ENCODE measurements at places on chromosomes 13 and 19.

DNA sequence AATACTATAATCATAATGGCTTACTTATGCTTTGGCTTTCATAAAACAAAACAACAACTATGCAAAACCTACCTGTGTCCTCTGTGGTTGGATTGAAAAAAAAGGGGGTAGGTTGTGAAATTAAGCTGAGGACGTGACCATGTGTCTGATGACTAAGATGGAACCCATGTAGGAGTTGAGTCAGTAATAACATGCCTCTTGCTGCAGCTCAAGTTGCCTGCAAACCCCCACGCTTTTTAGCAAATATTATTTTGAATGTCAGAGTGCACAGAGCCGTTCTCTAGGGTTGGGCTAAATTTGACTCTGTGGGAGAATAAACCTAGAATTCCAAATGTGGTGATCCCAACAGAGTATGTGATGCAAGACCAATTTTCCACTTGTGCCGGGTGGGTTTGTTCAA lies 209.3 kb downstream of the KCNRG start:
- peak; percentile 88 for DNase-seq

DNA sequence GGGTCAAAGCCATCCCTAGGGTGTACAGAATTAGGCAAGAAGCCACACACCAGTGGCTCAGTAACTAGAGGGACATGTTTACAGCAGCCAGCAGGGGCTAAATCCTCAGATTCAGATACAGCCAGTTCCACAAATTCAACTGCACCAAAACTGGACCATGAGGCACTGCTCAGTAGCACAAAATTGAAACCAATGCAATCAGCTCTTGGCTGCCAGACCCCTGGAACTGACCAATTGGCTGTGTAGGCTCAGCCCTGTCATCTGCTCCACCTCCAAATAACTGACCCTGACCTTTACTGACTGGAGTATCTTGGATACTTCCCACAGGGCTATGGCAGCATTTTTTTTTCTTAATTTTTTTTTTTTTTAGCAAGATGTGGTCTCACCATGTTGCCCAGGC lies 226.5 kb downstream of the FOXO1 start:
- DNase-seq = no peak

GRCh38 chr13:67303661-67304333 lies 73.7 kb upstream of the PCDH9 start:
- no peak for DNase-seq

- no peak for DNase-seq
These were observed 47.9 kb upstream of the OLFM4 start for GRCh38 chr13:52980695-52981094.

DNA sequence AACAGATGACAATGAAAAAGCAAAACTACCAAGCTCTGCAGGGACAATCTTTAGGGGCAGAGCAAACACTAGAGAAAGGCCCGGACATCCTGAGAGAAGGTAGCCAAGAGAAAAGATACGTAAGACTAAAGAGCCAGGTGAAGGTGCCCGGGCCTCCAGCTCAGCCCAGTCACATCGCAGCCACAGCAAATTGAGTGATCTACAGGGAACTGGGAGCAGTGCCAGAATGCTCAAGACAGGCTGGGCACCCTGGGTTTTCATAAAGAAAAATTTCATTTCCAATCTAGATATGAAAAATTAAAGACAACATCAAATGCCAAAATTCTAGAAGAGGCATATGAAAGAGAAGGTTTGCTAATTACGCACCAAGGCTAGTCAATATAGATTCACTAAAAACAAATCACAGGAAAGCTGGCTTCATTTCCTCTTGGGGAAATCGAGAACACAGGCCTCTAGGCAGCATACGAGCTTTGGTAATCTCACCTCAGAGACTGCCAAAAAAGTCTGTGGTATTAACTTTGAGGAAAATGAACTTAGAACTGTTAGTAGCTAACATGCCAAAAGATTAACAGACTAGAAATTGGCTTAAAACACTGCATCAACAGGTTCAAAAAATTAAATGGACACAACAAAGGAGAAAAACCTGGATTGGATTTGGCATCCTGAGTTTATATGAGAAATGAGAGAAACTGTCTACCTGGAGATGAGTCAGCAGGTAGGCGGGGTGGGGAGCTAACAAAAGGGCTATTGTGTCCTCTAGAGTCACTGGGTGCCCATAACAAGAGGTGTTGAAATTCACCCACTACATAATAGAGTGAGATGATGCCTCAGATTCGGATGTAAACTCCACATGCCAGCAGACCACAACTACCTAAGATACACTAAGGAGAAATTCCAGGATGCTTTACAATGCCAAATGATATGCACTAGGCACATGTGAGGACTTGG lies 6.6 kb downstream of the ANKRD10 start:
- no peak for DNase-seq
